NCI-H526 treated with DMSO at 0.1 percent for 48 hours (cell line): ENCODE measurements at places on chromosomes 5 and 9.

DNA sequence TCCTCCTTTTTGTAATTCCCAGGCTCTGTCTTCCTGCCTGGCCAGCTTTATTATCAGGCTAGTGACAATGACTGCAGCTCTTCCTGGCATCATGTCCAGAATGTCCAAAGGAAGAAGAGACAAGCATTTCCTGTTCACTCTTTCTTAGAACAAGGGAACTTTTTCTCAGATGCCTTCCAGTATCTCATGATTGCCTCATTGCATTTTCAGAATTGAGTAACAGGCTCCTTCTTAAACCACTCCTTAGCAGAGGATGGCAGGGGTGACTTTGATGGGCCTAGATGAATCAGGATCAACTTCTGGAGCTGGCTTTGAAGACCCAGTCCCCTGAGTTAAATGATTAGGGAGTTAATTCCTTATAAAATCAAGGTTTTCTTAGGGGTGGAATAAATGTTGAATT, 92.9 kb upstream of the RASGRF2 start:
- no peak for DNase-seq

- no peak for DNase-seq
Measured at GRCh38 chr5:37668524-37669047, 171.3 kb downstream of the GDNF start.

GRCh38 chr9:106172265-106172664, 477.9 kb downstream of the TMEM38B start:
- DNase-seq = no peak

GRCh38 chr5:1386274-1386717, 41.4 kb upstream of the CLPTM1L start:
- no peak for DNase-seq

DNA sequence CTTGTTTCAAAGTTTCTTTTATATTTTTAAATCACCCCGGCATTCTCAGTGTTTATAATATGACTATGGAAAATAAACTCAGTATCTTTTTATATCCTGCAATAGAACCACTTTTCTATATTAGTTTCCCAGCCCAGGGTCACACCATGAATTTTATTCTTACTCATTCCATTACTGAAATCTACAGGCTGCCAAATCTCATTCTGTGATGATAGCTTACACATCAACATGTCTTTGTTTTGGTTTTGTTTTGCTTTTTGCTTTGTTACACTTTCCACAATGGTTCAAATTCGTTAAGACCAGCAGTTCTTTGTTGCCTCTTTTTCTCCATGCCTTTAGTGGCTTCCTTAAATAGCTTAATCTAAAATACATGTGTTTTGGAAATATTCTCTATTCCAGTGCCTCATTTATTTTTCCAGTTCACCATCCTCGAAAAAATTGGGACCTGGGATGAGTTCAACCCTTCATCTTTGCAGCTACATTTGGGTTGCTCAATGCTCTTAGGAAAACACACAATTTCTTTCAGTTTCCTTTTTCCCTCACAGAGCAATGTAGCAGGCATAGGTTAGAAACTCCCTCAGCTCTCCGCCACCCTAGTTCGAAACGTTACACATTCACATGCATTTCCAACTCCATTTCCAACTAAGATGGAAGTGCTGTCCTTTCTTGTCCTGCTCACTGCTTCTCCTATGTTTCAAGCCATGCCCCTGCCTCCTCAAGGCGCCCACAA, 1146.3 kb downstream of the MAT2B start:
- no peak for DNase-seq

DNA sequence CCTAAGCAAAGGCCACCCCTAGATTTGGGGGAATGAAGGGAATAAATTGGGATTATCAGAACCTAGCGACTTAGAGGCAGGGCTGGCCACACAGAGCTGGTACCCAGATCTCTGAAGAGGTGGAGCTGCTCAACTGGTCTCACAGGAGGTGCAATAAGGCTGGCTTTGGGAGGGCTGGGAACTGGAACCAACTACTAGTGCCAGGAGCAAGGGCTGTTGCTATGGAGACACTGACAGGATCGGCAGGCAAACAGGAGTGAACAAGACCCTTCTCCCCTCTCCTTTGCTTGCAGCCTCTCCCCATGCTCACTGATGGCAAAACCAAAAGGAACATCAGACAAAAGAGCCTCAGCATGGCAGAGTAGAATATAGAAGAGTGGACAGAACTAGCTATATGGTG, 17.0 kb upstream of the WHRN start:
- no peak for DNase-seq

GRCh38 chr5:97478483-97478882, 295.4 kb upstream of the RIOK2 start:
- DNase-seq = no peak

- DNase-seq = no peak
Measured at GRCh38 chr9:77956555-77956954, 75.1 kb downstream of the GNAQ start.

GRCh38 chr5:96198356-96199058, 234.5 kb downstream of the PCSK1 start:
- no peak for DNase-seq

GRCh38 chr5:74624931-74625505, 15.5 kb downstream of the ENC1 start:
- DNase-seq = no peak

DNA sequence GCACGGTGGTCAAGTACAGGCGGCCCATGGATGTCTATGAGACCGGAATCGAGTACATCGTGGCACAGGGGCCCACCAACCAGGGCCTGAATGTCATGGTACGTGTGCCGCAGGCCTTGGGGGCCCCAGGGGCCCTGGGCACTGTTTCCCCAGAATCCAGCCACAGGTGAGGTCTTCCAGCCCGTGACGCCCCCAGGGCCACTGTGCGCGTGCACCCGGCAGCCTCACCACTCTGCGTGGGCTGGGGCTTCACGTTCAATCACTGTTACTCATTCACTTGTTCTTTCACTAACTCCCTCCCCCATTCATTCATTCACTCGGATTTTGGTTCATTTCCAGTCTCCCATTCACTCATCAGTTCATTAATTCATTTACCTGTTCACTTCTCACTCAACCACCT, 12.6 kb downstream of the ADAMTSL2 start:
- DNase-seq = no peak

DNA sequence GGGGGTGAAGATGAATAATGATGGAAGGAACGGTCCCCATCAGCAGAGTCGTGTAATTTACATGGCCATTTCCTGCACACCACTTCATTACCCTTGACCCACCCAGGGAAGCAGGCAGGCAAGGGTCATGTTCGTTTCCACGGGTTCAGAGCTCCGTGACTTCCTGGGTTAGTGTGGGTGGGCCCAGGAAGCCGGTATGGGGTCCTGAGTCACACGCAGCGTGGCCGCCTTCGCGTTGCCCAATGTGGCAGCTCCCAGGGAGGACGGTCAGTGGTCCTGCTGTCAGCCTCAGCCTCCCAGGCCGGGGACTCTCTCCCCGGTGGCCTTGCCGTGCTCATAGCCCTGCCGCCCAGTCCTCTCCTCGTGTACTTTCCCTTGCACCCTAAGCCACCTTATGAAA, 5.1 kb upstream of the TERT start:
- no peak for DNase-seq

DNA sequence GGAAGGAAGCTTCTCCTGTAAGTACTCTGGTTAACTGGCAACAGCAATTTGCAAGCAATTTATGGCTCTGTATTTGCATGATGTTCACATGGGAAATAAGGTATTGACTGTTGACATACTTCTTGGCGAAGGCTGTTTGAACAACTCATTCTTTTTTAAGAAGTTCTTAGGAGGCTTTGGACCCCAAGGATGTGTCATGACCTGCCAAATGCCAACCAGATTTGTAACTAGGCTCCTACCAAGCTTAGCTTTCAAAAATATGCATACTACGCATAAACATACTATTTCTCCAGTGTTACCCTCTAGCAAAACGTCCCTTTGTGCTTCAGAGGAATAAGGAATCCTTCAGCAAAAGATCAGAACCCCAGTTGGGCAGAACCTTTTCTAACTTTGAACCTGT, 165.2 kb upstream of the MSX2 start:
- DNase-seq = peak; percentile 19

DNA sequence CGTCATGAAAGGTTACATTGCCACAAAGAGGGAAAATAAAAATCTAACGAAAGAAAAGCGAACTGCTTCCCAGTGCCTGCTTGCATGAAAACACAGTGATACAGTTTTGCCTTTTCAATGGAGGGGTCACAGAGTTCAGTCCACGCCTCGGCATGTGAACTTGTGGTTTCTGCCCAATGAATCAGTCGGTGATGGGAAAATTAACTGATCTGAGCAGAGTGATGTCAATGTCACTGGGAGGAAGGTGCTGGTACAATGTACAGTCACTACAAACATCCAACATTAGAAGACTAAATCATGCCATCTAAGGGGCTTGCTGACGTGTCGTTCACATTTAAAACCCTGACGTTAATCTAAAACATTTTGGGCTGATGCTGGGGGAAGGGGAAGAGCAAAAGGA, 151.8 kb upstream of the MSX2 start:
- no peak for DNase-seq

DNA sequence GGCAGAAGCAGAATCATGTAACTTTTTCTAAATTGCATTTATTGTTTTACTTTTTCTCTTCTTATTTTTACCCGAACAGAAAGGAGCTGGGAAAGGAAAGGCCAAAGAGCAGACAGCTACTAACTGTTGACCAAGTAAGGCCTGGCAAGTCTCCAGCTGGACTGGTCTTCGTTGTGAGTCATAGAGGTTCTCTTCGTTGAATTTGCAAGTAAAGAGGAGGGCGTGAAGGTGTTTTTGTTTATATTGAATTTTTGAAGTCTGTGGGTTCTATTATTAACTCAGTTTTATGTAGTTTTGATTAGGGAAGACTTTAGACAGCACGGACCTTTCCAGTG, 416.5 kb upstream of the CCNH start:
- no peak for DNase-seq

GRCh38 chr9:108188976-108189375, 666.8 kb downstream of the ACTL7B start:
- DNase-seq = no peak

- no peak for DNase-seq
Measured at GRCh38 chr9:134591573-134591981, 50.0 kb upstream of the COL5A1 start.

- no peak for DNase-seq
Measured at GRCh38 chr9:91362051-91362611, 413 bp upstream of the AUH start.

- DNase-seq = no peak
Measured at GRCh38 chr5:126641387-126641786, 40.6 kb downstream of the PHAX start.

GRCh38 chr9:21615446-21615845, 133.3 kb upstream of the IFNE start:
- DNase-seq = no peak
